ENCODE measurements at places on chromosomes 1 and 21.

DNA sequence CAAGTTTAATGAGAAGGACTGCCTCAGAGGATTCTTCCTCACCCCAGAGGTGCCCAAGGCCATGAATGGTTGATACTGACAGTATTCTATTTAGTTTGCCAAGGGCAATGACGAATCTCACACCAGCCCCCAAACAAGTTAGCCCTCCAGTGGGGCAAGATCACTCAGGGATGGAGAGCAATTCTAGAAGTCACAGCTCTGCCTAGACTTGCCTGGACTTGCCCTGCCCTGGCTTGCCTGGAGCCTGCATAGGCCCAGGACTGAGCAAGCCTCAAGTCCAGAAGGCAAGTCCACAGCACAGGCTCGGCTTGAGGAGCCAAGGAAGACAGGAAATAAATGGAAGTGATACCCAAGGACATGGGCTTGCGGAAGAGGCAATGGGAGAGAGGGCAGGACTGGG lies 39.5 kb upstream of the RGS16 start:
- no peak for DNase-seq

- DNase-seq, result no peak
Measured at GRCh38 chr21:39632796-39633442, 20.2 kb downstream of the B3GALT5 start.

DNA sequence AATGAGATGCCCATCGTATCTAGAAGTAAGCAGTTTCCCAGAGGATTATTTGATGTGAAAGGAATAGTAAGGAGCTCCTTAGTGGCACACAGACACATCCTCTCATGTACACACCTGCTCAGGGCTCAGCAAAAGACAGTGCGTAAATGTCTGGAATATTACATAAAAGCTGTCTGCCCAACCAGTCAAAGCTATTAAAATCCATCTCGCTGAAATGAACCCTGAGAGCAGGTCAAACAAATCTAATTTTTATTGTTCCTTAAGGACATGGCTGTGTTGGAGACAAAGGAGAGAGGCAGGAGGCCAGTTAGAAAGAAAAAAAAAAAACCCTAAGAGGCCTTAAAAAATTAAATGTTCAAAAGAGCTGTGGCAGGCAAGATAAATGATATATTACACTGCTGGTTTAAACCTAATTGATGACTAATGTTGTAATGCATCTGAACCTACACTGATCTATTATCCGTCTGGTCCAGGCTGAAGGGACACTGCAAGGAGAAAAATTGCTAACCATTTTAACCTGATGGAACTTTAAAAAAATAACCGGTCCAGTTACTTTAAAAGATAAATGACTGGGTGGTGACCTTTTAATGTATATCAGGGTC lies 58.5 kb upstream of the FGGY start:
- DNase-seq, result no peak

GRCh38 chr1:35555601-35556477 lies 1.4 kb downstream of the KIAA0319L start:
- DNase-seq, result no peak

DNA sequence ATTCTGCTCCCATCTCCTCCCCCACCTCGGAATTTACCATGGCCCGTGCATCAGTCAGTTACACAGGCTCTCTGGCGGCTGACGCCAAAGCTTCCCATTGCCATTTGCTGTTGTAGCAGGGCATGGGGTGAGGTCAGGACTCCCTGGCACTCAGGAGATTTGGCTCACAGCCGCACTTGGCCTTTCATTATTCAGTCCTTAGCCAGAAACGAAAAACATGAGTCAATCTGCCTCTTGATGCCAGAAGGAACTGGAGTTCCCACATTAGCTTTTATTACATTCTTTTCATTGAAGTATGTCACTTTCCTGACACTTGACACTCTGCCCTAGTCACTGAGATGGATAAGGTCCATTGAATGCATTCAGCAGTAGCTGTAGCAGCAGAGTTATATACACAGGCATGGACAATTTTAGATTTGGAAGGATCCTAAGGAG lies 260.6 kb downstream of the CACNA1E start:
- no peak for DNase-seq

- peak; percentile 67 for DNase-seq
Measured at GRCh38 chr1:18324246-18324645, 156.5 kb upstream of the KLHDC7A start.

GRCh38 chr1:185500001-185500626 lies 183.1 kb upstream of the IVNS1ABP start:
- no peak for DNase-seq

DNA sequence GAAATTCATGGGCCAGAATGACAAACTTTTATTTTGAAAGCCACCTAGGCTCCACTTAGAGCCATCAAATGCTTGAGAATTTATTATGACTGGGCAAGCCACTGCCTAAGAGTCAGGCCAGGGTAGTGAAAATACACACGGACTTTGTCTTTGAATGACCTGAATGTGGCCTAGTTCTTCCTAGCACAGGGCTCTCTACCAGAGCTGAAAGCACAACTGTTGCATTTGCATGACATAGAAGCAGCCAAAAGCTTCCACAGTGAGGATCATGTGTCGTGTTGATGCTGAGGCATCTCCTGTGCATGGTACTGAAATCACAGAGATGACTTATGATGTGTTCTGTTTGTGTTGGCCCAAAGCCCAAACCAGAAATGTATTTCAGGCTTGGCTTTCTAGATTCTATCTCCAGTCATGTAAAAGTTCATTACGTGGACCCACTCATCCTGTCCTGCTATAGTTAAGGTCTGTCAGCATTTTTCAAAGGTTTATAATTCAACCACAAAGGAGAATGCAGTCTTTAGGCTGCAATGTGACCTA lies 164.0 kb upstream of the UBE2U start:
- DNase-seq, result no peak

DNA sequence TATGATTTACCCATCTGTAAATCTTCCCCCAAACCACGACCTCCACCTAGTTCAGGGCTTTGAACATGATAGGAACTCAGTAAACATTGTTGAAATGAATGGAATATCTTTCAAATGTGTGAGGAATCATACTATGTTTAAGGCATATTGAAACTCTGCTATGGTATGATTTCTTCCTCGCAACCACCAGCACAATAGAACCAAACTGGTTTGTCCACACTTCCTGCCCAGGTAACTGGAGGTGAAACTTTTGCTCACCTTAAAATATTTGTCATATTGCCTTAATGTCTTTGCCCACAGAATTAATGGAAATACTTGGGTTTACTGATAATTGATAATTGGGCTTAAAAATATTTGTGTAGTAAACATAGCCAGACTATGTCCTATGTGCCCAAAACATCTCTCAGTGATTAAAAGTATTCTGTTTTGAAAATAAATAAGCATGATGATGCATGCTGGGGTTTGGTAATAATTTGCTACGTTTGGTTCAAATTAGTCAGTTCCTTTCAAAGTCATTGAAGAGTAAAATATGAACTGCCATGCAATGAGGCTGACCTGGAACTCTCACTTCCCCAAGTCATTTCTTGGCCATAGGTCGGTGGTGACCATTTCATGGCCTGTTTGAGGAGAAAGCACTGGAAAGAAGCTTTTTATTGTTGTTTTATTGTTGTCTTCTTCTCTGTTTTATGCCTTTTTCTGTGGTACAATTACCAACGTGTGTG lies 73.3 kb downstream of the TNFSF18 start:
- no peak for DNase-seq

- no peak for DNase-seq
Measured at GRCh38 chr1:88920845-88921244, 29.5 kb upstream of the GTF2B start.

GRCh38 chr1:74933500-74933899 lies 200.5 kb downstream of the TYW3 start:
- no peak for DNase-seq

- DNase-seq, result no peak
Measured at GRCh38 chr1:30274173-30274970, 449.0 kb downstream of the MATN1 start.

DNA sequence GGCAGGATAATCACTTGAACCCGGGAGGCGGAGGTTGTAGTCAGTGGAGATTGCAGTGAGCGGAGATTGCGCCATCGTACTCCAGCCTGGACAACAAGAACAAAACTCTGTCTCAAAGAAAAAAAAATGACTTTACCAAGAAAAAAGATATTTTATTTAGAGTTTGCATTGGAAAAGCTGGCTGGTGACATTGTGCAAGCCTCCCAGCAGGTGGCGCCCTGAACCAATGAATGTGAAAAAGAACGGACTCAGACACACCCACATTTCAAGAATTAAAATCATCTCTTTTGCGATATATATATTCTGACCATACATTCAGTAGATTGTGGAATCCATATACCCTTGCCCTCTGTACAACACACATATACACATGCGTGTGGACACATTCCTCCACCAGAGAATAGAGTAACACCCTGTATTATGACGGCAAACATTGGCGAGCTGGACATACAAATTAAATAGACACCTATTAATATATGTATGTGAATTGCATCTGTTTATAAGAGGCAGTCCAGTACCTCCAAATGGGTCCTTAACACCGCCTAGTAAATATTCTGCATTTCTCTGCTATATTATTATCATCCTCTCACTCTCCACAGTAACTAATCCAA lies 39.0 kb upstream of the CADM3 start:
- DNase-seq, result peak; percentile 83

DNA sequence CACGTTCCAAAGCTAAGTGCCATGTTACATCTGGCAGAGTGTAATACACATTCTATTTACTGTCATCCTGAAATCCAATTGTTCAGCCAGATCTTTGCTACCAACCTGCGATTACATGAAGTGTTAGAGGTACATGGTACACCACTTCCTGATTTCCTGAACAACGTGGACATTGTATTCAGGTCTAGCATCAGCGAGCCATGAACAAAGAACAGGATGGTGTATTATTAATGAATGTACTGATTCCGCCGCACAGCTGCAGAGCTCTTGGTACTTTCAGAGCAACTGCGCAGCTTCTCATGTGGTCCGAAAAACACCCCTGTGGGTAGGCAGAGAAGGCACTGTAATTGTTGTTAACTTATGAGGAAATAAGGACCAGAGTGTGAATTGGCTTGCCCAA lies 511.4 kb downstream of the AJAP1 start:
- no peak for DNase-seq
